ENCODE measurements at places on chromosomes 6 and 20. TPM values are rescaled to one million over a fixed set of nuclear protein-coding genes. Genes with fewer than 3 reads are reported as not detected.

Gene MYB
- total RNA-seq: 1.7 TPM

Gene MDC1
- total RNA-seq: 12.5 TPM

Gene OR2H1
- total RNA-seq: not detected

Gene RIPPLY2
- 12.9 TPM for total RNA-seq

Gene ELOVL4
- 45.1 TPM for total RNA-seq

Gene HLA-A
- 46.6 TPM for total RNA-seq

Gene WFDC12
- total RNA-seq: not detected

Gene TBXT
- total RNA-seq: not detected

Gene TMEM217
- total RNA-seq: 1.2 TPM

Gene NRSN1
- total RNA-seq: 27.9 TPM

Gene PTK6
- total RNA-seq: 0.16 TPM

Gene SAMHD1
- 26.7 TPM for total RNA-seq

Gene ECT2L
- 0.31 TPM for total RNA-seq

Gene CCR6
- total RNA-seq: not detected

Gene SLC22A7
- 0.31 TPM for total RNA-seq

Gene UBD
- total RNA-seq: 0.47 TPM

Gene ZBP1
- not detected for total RNA-seq

Gene ZBTB12
- 25.6 TPM for total RNA-seq

Gene MTFR2
- 0.94 TPM for total RNA-seq

Gene HAO1
- total RNA-seq: not detected

Gene NELFCD
- 45.7 TPM for total RNA-seq

Gene ADGRB3
- total RNA-seq: 179 TPM

Gene THBS2
- 15.8 TPM for total RNA-seq

Gene AGER
- total RNA-seq: 0.78 TPM

Gene PROKR2
- total RNA-seq: 40.4 TPM

Gene CFAP61
- total RNA-seq: 3.1 TPM

Gene HRH3
- total RNA-seq: 0.47 TPM

Gene CD24
- 1,048 TPM for total RNA-seq

Gene SLC44A4
- total RNA-seq: not detected
